Esophagus squamous epithelium (tissue), 5 donors: ENCODE measurements at places on chromosomes 16 and 17.

- DNase-seq: no peak
Measured at GRCh38 chr16:74998481-74999218, at the start of gene ZNRF1. ZNRF1 (plus strand) TSS chr16:74999024; CDS start chr16:74999672, 648 bp downstream.

DNA sequence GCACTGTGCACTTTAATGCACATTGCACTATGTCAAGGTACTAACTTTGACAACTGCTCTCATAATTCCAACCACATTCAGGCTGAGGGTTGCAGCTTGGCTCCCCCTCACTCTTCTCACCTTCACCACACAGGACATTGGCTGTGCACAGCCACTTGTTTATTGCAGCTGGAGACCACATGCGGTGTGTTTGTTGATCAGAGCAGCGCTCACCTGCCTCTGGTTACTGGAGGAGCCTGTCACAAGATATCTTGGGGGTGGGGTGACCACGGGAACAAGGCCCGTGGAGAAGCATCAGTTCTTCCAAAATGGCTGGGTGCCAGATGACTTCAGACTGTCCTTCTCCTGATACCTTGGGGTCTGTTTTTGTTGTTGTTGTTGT is 10.6 kb upstream of the CCL5 start:
- DNase-seq: no peak

DNA sequence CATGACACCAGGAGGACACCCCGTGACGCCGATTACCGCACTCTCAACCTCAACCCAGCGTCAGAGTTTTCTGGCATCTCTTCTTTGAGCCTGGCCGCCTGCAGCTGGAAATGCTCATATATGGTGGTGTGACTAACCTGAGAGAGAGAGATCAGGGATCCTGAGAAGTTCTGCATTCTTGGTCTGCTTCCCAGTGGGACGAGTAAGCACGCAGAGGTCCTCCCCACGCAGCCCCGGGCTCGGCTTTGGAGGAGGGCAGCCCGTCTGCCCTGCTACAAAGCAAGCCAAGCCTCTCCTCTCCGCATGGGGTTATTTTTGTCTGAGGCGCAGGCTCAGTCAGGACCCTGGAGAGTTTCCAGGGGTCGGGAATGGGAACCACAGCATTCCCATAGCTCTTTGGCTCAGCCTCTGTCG is 16.5 kb downstream of the CRISPLD2 start:
- no peak for DNase-seq

GRCh38 chr16:529012-529575 is 1.6 kb downstream of the CAPN15 start:
- no peak for DNase-seq

- no peak for DNase-seq
Measured at GRCh38 chr17:31266042-31266441, 31.0 kb downstream of the OMG start.

DNA sequence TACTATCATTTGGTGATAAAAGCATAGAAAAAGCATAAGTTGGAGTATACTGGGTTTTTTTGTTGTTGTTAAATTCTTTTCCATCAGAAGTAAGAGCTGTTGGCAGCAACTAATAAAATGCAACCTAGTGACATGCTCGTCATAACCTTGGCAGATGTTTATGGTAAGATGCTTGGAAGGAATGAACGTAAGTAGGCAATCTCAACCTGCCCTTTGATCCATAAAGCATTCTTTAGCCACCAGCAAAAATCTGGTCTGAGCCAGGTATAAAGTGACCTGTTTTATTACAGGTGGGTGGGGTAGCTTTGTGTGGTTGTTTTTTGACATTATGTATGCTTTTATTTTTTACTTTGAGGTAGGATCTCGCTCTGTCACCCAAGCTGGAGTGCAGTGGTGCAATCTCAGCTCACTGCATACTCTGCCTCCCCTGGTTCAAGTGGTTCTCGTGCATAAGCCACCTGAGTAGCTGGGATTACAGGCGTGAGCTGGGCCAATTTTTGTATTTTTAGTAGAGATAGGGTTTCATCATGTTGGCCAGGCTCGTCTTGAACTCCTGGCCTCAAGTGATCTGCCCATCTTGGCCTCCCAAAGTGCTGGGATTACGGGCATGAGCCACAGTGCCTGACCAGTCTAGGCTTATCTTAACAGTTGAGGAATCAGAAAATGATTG is 22.0 kb downstream of the WSB1 start:
- DNase-seq: no peak

GRCh38 chr17:40328386-40328766 is 19.4 kb downstream of the RARA start:
- no peak for DNase-seq

GRCh38 chr17:30576326-30576861 is 99.2 kb downstream of the GOSR1 start:
- no peak for DNase-seq

DNA sequence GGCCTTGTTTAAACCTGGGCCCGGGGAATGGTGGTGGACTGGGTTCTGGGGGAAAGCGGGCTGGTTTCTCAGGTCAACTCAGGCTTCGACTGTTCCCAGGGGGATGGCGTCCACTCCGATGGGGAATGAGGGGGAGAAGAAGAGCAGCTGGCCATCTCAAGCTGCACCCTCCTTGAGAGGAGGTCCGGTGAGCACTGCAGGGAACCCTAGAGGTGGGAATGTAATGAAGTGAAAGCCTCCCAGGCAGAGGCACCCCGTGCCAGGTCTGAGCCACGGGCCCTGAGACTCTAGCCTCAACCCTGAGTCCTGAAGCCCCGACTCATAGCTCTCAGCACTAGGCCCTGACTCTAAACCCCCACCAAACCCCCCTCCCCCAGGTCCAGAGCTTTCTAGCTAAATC is 1.2 kb upstream of the CDIPT start:
- no peak for DNase-seq

DNA sequence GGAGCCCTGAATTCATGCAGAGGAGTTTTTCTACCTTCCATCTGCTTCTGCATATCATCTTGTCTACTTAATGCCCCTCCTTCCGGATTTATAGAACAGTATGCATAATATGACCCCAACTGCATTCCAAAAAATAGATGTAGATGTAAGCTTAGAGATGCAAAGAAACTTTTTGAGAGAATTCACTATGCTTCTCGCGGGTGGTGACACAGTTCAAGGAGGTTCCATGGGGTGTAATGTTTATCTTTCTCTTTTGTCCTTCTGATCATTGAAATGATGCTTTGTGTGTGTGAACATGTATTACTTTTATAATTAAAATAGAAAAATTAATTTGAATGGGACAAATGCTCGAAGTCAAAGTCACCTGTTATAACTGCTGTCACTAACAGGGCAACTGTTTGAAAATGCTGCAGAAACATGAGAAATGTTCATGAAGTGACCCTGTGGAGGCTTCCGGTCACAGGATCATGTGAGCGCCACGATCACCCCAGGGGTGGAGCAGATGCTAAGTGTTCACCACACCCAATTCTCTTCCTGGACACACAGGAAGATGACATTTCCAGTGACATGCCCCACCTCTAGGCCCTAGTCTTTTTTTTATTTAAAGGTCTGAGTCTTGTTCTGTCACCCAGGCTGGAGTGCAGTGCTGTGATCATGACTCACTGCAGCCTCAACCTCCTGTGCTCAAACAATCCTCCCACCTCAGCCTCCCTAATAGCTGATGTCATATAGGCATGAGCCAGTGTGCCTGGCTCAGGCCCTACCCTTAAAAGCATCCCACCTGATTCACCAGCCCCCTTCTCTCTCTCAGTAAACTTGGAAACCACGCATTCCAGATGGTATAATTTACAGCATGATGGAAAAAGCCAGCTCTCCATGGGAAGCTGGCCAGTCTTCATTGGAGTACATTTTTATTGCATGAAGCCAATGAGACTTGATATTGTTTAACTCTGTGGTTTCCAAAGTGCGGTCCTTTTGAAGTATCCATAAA is 21.0 kb upstream of the AGRP start:
- DNase-seq: no peak
